NCI-H82 (cell line): ENCODE measurements at places on chromosomes 5 and 9.

- DNase-seq: no peak
Measured at GRCh38 chr5:10286162-10286861, 21.4 kb downstream of the CMBL start.

DNA sequence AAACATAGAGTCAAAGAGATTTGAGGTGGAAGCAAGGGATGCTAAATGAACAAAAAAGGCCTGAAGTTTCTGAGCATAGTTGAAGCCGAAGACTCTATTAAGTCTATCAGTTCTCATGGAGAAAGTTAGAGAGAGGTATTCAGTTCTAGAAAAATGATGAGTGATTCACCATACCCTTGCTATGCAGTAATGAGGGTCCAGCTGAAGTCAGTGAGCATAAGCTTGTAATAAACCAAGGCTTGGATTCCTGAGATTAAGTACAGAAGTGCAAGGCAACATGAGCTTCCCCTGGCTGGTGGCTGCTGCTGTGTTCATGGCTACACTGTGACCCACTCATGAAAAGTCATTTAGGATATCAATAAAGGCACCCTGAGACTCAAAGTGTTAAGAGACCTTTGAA, 129.7 kb upstream of the MTAP start:
- DNase-seq: no peak

DNA sequence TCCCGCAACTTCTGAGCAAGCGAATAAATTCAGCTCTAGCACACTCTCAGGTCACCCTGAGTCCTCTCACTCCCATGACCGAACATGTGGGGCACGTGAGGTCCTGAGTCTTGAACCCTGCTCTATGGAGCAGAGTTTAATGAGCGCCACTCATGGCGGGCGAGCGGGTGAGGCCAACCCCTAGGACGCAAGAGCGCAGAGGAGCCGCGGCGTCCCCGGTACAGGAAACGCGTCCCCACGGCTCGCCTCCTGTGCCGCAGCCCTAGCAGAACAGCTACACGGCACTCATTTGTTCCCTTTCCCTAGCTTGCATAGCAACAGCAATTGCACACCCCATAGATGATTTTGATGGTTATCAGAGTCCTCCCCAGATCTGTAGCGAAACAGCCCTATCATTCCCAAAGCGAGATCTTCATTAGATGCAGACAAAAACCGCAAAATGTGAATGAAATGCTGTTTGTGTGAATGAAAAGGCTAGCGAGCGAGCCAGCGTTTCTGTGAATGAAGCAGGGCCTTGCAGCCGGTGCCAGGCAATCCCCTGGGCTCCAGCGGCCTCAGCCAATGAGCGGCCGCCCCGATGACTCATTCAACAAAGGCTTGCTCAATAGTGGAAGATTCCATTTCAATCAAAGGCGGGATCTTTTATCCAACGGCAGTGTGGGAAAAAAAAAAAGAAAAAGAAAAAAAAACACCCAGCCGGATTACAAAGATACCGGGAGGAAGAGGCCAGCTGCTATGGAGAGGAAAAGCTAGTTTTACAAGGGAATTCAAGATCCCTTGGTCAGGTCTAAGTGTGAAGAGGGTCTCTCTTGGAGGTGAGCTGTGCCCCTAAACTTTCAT, 1.5 kb upstream of the SHC3 start:
- peak; percentile 95 for DNase-seq

- no peak for DNase-seq
Measured at GRCh38 chr5:175809531-175810121, 61.8 kb upstream of the CPLX2 start.

DNA sequence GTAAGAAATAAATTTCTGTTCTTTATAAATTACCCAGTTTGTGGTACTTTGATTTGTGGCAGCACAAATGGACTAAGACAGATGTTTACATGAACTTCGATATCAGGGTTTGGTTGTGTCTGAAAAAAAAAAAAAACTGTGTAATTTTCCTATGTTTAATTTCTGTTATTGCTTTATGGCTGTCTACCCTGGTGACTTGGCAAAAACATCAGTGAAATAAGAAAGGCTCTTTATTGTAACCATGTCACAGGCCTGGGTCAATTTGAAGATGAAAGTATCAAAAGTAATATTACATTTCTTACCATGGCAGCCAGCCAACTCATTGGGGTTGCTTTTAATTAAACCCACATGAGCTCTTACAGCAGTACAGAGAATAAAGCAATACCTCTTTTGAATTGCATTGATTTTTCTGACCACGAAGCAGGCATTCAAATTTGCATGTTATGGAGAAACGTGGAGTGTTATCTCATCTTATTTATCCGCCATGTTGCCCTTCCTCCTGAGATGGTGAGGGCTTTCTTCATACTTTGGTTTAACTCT, 20.6 kb upstream of the SV2C start:
- DNase-seq: no peak

- DNase-seq: peak; percentile 98
Measured at GRCh38 chr5:36156121-36156601, 4.2 kb downstream of the SKP2 start.

DNA sequence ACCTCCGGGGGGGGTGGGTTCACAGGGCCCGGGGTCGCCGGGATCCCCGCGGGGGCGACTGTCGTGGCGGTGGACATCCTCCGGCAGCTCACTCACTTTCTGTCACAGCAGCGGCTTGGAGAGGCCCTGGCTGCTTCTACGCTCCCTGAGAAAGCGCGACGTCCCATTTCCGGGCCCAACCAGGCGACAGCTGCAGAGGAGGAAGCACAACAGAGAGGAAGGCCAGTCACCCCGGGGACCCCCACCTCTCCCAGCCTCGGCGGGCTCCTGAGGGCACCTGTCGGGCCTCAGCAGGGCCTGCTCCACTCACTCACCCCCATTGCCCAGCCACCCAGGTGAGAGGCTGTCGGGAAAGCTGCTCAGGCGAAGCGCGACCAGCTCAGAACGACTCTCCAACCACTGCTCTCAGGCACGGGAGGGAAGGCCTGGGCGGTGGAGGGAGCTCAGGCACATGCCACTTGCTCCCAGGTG, 14.4 kb downstream of the BRD3 start:
- DNase-seq: no peak

DNA sequence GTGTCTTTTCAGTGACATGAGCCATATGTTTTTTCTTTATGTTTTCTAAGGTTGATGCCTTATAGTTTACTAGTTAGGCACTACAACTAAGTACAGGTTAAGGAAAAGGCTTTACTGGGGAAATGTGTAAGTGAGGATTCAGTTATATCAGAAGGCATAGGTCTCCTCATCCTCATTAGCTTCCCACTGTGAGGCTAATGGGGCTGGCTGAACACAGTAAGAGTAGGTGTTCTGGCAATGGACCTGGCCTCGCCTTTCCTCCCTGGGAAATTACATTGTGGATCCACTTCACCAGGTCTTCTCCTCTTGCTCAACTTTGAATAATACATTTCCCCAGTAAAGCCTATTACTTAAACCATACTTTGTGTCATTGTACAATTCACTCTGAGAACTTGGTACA, 225.5 kb downstream of the PTPRD start:
- no peak for DNase-seq

GRCh38 chr5:83919071-83920041, 198.7 kb upstream of the HAPLN1 start:
- no peak for DNase-seq

- peak; percentile 32 for DNase-seq
Measured at GRCh38 chr9:137167747-137168572, 1.9 kb downstream of the LRRC26 start.

DNA sequence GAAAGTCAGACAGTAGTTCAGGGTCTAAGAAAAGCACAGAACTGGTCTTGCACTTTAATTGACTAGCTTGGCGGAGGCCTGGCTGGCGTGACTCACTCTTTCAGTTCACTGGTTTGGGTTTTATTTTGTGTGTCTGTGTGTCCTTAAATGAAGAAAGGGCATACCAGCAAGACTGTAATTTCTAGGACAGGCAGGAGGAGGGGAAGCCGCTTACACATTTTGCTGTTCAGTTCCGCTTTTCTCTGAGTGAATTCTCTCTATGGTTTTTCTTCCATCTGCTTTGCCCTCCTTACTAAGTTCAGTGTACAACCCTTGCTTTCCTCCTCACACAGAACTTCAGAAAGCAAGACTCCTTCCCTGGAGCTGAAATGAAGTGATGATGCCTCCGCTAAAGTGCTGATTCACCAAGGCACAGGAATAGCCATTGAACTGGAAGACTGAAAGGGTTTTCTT, 150.8 kb downstream of the MEF2C start:
- DNase-seq: no peak

DNA sequence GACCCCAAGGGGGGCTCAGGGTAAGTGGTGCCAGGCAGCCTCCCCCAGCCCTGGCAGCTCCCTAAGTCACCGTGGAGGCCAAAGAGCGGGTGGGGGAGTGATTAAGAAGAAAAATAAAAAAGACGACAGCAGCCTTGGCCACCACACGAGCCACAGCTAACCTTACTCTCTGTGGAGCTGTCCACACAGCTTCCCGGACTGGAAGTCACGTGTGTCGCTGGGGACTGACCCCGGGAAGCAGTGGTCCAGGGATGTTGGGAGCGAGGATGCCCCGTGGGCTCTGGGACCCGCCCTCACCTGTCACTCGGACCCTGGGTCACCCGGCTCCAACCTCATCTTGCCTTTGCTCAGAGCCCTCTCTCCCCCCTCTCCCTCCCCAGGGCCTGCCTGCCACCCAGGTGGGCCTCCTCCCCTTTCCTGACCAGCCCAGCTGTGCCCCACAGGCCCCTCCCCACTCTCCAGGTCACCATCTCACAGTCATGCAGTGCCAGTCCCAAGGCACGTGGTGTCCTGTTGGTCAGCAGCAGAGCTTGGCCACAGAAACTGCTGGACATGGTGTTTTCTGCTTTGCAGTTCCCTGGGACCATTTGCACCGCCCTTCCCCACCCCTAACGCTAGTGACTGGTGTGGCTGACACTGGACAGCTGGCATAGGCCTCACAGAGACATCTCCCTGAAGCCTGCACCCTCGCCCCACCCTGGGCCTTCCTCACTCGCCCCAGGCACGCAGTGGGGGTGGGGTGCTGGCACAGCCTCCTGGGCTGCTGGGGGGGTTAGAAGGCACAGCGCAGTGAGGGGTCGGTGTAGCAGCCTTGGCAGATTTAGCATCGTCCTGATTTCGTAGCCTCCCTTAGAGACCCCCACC, 9.8 kb upstream of the EXOC3 start:
- DNase-seq: no peak

DNA sequence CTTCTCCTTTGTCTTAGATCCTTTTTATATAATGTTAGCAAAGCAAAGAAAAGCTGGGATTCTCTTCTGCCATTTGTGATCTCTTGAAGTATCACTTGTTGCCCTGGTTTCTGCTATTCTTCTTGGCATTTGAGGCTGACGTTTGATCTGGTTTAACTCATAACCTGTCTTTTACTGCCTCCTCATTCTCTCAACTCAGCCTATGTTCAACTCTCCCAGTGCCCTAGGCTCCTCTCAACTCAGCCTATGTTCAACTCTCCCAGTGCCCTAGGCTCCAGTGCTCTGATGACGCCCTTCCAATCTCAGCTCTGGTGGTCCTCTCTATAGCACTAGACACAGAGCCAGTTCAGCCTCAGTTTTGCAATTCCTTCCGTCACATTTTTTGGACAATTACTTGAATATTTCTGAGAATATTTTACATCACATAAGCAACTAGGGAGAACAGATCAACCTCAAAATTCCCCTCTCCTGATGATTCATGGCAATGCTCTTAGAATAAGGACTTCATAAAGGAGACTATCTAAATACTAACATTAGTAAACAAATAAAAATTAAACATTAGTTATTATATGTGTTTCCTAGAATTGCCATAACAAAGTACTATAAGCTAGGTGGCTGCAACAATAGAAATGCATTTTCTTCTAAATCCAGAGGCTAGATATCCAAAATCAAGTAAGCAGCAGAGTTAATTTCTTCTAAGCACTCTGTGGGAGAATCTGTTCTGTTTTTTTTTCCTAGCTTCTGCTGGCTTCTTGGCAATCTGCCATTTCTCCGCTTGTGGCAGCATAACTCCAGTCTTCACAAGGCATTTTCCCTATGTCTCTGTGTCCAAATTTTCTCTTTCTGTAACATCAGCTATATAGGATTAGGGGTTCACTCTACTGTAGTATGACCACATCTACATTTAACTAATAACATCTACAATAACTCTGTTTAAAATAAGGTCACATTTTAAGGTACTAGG, 662.1 kb upstream of the FTMT start:
- DNase-seq: peak; percentile 70

DNA sequence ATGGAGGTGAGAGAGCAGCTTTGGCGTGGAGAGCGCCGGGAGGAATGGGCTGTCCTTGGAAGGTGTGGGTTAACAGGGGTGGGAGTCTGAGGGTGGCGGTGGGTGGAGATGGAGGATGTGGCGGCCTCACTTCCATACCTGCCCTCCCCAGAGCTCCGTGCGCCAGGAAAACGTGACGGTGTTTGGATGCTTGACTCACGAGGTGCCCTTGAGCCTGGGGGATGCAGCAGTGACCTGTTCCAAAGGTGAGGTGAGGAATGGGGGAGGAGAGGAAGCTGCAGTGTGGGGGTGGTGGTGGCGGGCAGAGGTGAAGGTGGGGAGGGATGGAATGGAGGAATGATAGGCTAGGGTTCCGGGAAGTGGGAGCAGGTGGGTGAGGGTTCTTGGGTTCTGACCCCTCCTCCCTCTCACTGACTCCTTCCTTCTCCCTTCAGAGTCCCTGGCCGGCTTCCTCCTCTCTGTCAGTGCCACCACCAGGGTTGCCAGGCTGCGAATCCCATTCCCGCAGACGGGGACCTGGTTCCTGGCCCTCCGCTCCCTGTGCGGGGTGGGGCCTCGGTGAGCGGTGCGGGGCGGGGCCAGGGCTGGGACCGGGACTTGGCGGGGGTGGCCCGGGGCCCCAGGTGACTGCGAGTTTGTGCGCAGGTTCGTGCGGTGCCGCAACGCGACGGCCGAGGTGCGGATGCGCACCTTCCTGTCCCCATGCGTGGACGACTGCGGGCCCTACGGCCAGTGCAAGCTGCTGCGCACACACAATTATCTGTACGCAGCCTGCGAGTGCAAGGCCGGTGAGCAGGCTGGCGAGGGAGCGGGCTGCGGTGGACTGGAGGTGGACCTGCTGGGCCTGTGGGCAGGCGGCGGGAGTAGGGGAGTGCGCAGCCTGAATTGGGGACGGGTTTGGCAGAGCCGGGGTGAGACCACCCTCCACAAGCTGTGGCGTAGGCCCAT, 17.1 kb downstream of the TMEM8B start:
- no peak for DNase-seq

- DNase-seq: no peak
Measured at GRCh38 chr9:88291856-88292255, 96.4 kb upstream of the SPIN1 start.
